Right ventricle myocardium inferior (tissue), 1 donor: ENCODE measurements at places on chromosomes 12 and 14.

DNA sequence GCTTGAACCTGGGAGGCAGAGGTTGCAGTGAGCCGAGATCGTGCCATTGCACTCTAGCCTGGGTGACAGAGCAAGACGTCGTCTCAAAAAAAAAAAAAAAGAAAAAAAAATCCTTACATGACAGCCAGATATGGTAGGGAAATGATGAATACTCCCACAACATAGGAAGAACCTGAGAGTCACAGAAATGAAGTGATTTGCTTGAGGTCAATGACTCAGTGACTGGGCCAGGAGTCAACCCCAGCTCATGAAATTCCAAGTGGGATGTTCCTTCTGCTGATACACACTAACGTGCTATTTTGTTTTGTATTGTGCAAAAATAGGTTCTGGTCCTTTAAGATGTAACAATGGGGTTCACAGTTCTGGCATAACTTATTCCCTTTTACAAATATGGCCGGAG is 9.0 kb downstream of the RHOF start:
- no peak for DNase-seq

- no peak for DNase-seq
These were observed 43.5 kb downstream of the GTF2A1 start for GRCh38 chr14:81177225-81177624.

GRCh38 chr14:68634874-68635595 is 157.8 kb downstream of the ZFP36L1 start:
- DNase-seq: no peak

- DNase-seq: no peak
These were observed at the start of gene NRIP2 for GRCh38 chr12:2834581-2835491. Gene NRIP2 (minus strand): TSS chr12:2835035. CDS start chr12:2834983, 52 bp downstream.

DNA sequence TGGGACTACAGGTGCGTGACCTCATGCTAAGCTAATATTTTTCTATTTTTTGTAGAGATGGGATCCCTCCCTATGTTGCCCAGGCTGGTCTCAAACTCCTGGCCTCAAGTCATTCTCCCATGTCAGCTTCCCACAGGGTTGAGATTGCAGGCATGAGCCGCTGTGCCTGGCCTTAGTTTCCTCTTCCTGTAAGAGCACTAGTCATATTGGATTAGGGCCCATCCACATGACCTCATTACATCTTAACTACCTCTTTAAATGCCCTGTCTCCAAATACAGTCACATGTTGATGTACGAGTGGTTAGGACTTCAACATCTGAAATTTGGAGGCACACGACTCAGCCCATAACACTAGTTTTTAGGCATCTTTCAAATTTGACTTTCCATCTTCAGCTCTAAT is 72.2 kb upstream of the RASSF3 start:
- DNase-seq: no peak

GRCh38 chr12:5206401-5207175 is 162.9 kb downstream of the KCNA5 start:
- DNase-seq: no peak
